ENCODE measurements at places on chromosomes 2 and 18.

- DNase-seq: no peak
These were observed 451.4 kb downstream of the EIPR1 start for GRCh38 chr2:2926009-2926857.

DNA sequence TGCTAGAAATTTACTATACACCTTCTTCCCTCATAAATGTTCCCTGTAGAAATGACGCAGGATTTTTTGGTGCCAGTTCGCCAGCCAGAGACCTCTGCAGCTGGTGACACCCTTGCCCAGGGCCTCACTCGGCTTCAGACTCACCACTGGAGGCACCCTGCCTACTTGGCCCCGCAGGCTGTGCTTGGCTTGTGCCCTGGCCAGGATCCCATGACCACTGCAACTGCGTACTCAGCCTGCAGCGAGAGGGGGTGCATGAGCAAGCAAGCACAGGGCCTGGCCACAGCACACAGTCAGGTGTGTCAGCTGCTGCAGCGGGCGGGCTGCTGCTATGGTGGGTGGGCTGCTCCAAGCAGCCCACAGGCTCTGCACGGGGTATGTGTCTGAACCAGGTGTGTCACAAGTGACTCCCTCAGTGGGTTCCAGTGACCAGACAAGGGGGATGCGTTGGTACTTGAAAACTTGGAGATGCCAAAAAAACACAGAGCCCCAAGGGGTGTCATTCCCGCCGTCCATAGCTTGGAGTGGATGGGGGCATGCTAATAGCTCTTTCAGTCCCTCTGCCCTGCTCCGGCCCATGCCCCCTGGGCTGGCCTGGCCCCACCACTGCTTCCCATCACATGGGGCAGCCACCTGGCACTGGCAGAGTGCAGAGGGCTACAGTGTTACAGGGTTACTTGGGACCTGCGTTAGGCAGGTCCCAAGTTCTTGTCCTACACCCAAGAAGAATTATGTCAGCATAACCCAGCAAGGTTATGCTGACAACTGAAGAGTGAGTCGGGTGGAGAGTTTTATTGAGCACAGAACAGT, 46.6 kb upstream of the TANC1 start:
- no peak for DNase-seq

DNA sequence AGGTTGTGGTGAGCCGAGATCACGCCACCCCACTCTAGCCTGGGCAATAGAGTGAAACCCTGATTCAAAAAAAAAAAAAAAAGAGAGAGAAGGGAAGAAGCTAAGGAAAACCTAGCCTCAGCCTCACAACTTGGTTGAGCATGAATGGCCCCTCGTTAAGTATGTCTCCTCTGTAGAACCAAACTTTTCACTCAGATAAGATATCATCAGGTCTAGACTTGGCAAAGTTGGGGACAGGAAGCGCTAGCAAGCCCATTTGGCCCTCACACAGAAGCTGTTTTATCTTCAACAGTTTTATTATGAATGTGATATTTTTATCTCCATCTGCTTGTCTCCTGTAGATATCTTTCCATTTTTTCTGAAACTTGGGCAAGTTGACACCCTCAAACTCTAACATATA, 3.5 kb upstream of the ASXL2 start:
- no peak for DNase-seq

- DNase-seq: no peak
These were observed at the start of gene GPR35 for GRCh38 chr2:240624950-240625621. Gene GPR35, plus strand, starts transcription at chr2:240625480. Its CDS starts 4,473 bp downstream, at chr2:240629953.

- DNase-seq: no peak
These were observed 65.9 kb downstream of the SNTG2 start for GRCh38 chr2:1016500-1016899.

DNA sequence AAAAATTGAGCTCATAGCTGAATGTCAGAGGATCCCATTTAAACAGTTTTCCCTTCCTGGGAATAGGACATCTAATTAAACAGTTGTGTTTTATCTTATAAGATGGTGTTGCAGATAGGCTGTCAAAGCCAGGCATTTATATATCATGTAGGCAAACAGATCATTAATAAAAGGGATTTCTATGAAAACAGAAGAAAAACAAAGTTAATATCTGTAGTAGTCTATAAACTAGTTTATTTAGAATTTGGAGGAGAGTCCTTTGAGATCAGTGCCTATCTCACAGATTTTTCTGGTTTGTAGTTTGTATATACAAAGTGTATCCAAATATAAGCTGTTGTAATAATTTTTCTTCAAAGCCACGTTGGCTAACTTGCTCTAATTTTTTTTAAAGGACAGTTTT, 1738.2 kb upstream of the PIK3C3 start:
- DNase-seq: no peak

GRCh38 chr18:45621061-45621511, 5.8 kb downstream of the SLC14A2 start:
- peak; percentile 11 for DNase-seq

- no peak for DNase-seq
These were observed 86.7 kb upstream of the MSTN start for GRCh38 chr2:190149200-190149599.

DNA sequence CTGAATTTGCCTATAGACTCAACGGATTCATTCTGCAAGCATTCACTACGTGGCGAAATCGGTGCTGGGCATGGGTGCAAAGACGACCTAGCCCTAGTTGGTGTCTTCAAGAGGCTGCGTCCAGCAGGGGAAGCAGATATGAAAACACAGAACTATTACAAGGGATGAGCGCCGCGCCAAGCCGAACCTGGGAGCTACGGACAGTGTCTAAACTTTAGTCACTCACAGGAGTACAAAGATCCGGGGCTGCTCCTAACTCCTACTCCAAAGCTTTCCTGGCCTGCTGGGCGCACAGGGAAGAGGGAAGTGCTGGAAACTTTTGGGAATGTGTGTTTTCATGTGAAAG, 732 bp upstream of the ANXA4 start:
- no peak for DNase-seq

GRCh38 chr2:138364554-138365162, 136.9 kb upstream of the SPOPL start:
- DNase-seq: no peak

DNA sequence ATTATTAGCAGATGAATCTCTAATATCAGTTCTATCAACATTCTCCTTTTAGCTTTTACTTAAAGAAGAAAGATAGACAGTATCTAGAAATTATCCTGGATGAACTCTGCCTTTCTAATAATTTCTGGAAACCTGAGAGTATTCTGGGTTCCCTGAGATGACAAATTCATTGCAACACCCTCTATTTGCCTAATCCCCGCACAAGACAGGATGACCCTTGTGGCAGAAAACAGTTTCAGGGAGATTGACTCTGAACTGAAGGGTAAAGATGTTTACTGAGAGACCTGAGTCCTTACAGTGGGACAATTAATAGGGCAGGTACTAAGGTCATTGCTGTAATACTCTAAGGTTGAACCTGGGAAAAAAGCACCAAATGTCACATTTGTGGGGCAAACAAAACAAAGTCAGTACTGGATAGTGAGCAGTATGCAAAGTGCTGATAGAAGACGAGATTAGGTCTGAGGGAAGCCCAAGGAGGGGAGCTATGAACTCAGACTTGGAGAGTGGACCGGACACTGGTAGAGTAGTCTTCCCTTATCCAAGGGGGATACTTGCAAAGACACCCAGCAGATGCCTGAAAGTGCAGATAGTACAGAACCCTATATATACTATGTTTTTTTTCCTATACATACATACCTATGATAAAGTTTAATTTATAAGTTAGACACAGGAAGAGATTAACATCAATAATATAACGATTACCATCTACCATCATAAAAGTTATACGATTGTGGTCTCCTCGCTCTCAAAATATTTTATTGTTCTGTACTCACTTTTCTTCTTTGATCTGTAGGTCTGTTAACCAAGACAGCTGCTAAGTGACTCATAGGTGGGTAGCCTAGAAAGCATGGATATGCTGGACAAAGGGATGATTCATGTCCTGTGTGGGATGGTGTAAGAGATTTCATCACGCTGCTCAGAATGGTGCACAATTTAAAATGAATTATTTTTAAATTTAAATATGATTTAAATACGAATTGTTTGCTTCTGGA, 148.3 kb upstream of the KLHL14 start:
- DNase-seq: no peak

GRCh38 chr2:71605781-71606241, 152.4 kb downstream of the DYSF start:
- no peak for DNase-seq

GRCh38 chr18:34493099-34493544, 217.0 kb upstream of the DTNA start:
- DNase-seq: peak; percentile 70

- DNase-seq: no peak
These were observed 17.3 kb upstream of the PSD4 start for GRCh38 chr2:113156278-113157117.

GRCh38 chr2:44377486-44377885, 15.7 kb downstream of the CAMKMT start:
- no peak for DNase-seq

DNA sequence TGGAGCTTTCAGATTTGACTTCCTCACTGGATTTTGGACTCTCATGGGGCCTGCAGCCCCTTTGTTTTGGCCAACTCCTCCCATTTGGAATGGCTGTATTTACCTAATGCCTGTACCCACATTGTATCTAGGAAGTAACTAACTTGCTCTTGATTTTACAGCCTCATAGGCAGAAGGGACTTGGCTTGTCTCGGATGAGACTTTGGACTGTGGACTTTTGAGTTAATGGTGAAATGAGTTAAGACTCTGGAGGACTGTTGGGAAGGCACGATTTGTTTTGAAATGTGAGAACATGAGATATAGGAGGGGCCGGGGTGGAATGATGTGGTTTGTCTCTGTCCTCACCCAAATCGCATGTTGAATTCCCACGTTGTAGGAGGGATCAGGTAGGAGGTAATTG, 233.4 kb upstream of the GALNT5 start:
- DNase-seq: no peak

DNA sequence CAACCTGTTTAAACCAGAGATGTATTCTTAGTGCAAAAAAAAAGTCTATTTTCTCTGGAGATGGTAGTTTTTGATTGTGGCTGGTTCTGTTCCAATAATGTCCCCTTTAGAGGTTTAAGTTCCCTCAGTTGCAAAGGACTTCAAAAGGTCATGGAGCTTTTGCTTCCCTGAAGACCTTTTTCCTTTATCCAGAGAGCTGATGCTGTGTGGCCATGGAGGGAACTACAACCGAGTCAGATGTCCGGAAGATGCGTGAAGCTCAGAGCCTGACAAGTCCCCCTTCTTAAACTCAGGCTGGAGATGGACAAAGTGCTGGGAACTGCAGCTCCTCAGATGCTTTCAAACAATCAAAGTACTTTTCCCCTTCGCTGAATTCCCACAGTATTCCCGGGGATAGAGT, 176.1 kb downstream of the TMEM18 start:
- DNase-seq: no peak

- no peak for DNase-seq
These were observed 119.0 kb upstream of the CDH7 start for GRCh38 chr18:65631766-65632165.

DNA sequence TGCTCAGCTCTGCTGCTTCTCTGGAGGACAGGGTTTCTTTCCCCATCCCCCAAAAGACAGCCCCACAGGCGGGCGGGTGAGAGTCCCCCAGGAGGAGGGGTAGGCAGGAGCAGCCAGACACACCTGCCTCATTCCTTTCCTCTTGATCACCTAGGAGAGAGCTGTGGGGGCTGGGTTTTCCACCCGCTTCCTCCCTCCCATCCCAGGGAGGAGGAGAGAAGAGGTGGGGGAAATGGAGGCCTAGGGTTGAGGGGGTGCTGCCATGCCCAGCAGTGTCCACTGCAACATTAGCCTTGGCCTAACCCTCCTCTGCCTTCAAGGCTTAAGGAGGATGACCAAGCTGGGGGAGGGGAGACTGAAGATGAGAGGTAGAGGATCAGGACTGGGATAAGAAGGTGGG, 14.7 kb downstream of the WNT10A start:
- DNase-seq: no peak

DNA sequence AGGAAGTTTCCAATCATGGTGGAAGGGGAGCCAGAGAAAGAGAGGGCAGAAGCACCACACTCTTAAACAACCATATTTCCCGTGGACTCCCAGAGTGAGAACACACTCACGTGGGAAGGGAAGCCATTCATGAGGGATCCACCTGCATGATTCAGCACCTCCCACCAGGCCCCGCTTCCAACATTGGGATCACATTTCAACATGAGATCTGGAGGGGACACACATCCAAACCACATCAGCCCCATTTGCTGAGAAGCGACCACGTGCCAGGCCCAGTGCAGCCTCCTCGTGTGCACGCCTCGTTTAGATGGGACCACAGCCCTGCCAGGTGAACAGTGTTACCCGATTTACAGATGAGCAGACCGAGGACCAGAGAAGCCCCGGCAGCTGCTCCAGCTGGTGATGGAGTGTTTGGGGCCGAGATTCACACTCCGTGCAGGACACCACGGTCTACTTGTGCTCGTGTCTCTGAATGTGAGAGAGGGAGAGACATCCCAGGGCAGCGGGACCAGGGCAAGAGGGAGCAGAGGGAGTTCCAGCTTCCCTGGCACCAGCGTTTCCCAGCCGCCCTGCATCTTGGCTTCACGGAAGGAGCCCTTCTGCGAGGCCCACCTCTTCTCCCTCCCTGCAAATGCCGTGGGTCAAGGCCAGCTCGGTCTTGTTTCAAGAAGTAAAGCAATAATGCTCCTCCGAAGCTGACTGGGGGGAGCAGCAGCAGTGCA, 76.9 kb upstream of the ODC1 start:
- no peak for DNase-seq

GRCh38 chr2:161825429-161825828, 201.2 kb downstream of the SLC4A10 start:
- DNase-seq: no peak

DNA sequence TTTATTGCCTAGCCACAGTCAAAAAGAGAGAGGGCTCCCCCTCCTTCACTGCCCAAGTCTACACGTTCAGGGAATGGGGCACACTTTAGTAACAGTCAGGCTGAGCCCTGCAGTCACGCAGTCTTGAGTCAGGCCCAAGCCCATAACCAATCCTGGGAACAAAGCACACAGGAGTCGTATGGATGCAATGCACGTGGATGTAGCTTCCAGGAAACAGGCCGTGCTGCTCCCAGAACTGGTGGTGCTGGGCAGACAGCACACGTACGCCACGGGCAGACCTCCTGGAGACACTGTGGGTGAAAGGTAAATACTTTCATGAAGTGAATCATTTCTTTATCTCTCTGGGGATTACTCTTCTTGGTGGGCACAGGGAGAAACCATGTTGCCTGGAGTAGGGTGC, 30.0 kb upstream of the MBP start:
- DNase-seq: no peak

DNA sequence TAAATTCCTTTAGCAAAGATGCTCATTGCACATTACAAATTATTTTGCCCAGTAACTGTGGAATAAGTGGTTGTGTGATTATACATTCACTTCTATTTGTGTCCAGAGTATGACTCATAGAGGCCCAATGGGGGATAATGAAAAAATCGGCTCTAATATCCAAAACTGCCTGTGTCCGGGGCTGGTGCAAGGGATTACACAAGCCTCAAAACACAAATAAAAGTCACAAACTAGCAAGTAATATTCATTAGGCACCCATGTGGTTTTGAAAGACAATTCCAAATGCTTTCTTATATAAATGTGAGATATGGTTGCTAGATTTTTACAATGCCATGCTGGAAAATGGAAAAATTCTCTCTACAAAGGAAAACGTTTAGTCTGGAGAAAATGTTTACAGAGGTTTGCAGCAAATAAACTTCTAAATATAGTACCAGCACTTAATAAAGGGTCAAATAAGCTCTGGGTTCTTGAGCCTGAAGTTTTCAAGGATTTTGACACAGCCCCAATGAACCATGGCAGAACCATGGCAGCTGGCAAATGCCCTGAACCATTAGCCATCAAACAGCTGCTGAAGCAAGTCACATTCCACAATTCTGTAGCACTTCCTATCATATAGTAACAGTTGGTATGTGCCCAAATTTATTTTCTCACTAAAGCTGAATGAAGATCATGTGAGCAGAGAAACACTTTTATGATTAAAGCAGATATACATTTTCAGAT, 40.5 kb downstream of the IRS1 start:
- peak; percentile 26 for DNase-seq

Measured in NCI-H1694 treated with DMSO at 0.1 percent for 48 hours (cell line).